Camera-type eye (tissue), 1 donor: ENCODE measurements at places on chromosomes 4 and X. TPM values are rescaled to one million over a fixed set of nuclear protein-coding genes. Genes with fewer than 3 reads are reported as not detected.

Gene PLXNA3
- total RNA-seq = 31.2 TPM

Gene C4orf36
- 3.7 TPM for total RNA-seq

Gene HPGDS
- total RNA-seq = 1.3 TPM

Gene SAGE1
- total RNA-seq = not detected

Gene GRSF1
- 80.8 TPM for total RNA-seq

Gene POU3F4
- not detected for total RNA-seq

Gene CABS1
- not detected for total RNA-seq

Gene CCDC120
- 5.6 TPM for total RNA-seq

Gene ZFP92
- 0.60 TPM for total RNA-seq

Gene MTHFD2L
- total RNA-seq = 59.2 TPM

Gene CFAP47
- 8.7 TPM for total RNA-seq
